Esophagus mucosa (tissue), 1 donor: ENCODE measurements at places on chromosomes 2 and 18. TPM values are rescaled to one million over a fixed set of nuclear protein-coding genes. Genes with fewer than 3 reads are reported as not detected.

- ATAC-seq, result no peak
Observed at GRCh38 chr2:166881177-166881576, 7.1 kb upstream of the XIRP2 start.

- ATAC-seq, result no peak
Observed at GRCh38 chr2:241854342-241855244, 4.1 kb downstream of the PDCD1 start.

GRCh38 chr2:137208431-137208891, 443.1 kb downstream of the THSD7B start:
- no peak for ATAC-seq

DNA sequence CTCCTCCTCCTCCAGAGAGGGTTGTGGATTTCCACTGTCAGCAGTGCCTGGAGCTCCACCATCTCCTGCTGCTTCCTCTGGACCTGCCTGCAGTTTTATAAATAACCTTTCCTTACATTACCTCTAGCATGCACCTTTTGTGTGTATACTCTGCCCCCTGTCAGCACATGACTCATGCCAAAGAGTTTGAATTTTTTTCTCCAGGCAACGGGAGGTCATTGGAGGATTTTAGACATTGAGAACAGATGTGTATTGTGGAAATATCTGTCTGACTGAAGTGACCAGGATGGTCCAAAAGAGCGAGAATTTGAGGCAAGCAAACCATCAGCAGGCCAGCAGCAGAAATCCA, 31.7 kb downstream of the IL37 start:
- no peak for ATAC-seq

GRCh38 chr2:204899983-204900382, 354.7 kb downstream of the PARD3B start:
- ATAC-seq, result no peak

The OXER1 gene
- total RNA-seq, result 0.40 TPM

The FAM237A gene
- total RNA-seq, result not detected

- ATAC-seq, result no peak
Observed at GRCh38 chr2:41736105-41736567, 311.7 kb upstream of the PKDCC start.

GRCh38 chr2:109345653-109346480, 216.9 kb downstream of the SH3RF3 start:
- no peak for ATAC-seq

- ATAC-seq, result peak; percentile 12
Observed at GRCh38 chr18:23282437-23282781, 147.1 kb downstream of the CABLES1 start.

GRCh38 chr18:43661570-43661969, 384.3 kb upstream of the SYT4 start:
- ATAC-seq, result peak; percentile 64

DNA sequence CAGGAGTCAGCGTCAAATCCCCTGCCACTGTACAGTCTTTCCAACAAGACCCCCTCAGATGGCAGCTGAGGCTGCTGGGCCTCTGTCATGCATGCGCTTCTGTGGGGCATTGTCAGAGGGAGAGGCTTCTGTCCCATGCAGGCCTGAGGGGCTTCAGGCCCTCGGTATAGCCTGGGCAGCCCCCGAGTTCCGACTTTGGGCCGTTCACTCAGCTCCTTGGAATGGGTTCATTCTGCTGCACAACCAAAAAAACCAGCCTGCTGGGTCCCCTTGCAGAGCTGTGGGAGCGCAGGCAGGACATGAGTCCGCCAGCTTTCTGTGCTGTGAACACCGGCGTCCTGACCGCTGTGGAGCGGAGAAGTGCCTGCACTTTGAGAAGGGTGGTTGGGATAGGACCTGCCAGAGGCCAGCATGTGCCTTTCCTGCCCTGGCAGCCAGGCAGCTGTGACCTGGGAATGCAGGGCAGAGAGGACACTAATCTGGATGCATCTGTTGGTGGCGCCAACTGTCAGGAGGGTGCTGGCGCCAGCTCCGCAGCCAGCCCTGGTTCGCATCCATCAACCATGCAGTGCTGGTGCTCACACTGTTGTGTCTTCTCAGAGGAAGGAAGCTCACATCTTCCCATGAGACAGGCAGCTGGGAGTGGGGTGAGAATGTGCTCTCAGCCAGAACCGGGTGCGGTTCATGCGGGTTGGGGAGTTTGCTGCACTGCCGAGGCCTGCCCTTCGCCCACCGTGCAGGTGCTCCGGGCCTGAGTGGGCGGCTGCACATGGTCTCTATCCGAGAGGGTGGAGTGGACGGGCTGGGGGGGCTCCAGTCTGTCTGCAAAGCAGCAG, 14.3 kb downstream of the ARHGEF4 start:
- peak; percentile 16 for ATAC-seq

The SATB2 gene
- 1.1 TPM for total RNA-seq

The CAB39 gene
- 50.8 TPM for total RNA-seq

- ATAC-seq, result no peak
Observed at GRCh38 chr2:174683392-174683759, 80.9 kb downstream of the CHRNA1 start.

GRCh38 chr18:11649839-11650238, 39.2 kb upstream of the GNAL start:
- ATAC-seq, result no peak

DNA sequence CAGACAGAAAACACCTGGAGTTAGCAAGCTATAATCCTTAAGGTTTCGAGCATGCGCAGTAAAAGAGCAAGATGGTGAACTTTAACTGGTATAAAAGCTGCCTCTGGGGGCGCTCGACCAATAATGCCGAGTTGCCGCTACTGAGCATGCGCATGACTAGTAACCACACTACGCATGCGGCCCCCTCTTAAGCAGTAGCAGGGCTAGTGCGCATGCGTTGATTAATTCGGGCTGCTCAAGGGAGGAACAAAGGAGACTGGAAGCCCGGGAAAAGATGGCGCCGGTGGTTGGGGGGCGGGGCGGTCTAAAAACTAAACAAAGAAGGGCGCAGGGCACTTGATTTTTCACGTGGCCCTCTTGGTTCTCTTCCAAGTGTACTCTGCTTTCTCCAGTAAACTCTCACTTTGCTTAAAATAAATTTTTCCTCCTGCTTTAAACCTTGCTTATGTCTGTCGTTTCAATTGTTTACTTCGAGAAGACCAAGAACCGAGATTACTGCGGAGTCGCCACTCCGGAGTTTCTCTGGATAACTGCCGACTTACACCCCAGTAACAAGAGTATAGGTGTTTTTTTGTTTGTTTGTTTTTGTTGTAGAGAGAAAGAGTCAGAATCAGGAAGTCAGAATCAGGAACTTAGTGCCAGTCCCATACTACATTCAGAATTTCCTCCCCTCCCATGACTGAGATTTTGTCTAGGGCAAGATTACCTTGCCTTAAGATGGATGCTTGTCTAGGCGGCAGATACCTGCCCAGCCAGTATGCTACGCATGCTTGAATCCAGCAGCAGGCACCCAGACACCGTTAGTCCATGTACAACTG, 5.8 kb downstream of the XRCC5 start:
- peak; percentile 98 for ATAC-seq

- no peak for ATAC-seq
Observed at GRCh38 chr2:64692401-64692800, 38.7 kb upstream of the SERTAD2 start.

- ATAC-seq, result no peak
Observed at GRCh38 chr2:221228214-221228769, 343.8 kb downstream of the EPHA4 start.

GRCh38 chr2:233800208-233800607, 22.1 kb downstream of the MROH2A start:
- ATAC-seq, result no peak

DNA sequence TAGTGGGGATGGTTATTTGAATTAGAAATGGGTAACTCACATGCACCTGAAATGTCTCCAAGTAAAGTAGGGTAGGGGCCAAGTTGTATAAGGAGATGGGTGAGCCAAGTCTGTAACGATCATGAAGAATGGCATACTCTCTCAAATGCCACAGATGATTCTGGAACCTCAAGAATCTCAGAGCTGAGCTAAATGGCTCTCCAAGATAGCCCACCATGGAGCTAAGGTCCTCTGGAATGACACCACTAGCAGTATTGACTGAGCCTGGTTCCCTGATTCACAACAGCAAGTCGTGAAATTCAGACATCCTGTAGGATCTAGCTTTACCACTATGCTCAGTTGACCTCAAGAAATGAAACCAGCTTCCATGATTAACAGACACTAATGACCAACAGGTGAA, 115.9 kb upstream of the EPAS1 start:
- ATAC-seq, result no peak

The DSG2 gene
- 22.4 TPM for total RNA-seq

The SPIRE1 gene
- total RNA-seq, result 15.6 TPM

DNA sequence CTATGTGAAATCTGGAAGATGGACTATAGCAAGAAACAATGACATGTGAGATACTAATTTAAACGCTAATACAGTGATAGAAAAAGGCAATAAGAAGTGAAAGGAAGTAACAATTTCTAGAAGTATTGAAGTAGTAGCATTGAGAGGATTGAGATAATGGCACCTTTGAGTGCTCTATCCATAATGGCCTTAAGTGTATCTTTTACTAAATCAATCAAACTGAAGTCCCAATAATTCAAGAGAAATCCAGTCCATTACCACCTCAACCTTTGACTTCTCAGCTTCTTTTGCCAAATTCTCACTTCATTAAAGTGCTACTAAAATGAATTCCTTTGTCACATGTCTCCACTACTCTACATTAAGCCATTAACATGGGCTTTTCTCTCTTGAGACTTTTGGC, 82.6 kb upstream of the KYNU start:
- no peak for ATAC-seq

The FBXO41 gene
- 0.92 TPM for total RNA-seq

DNA sequence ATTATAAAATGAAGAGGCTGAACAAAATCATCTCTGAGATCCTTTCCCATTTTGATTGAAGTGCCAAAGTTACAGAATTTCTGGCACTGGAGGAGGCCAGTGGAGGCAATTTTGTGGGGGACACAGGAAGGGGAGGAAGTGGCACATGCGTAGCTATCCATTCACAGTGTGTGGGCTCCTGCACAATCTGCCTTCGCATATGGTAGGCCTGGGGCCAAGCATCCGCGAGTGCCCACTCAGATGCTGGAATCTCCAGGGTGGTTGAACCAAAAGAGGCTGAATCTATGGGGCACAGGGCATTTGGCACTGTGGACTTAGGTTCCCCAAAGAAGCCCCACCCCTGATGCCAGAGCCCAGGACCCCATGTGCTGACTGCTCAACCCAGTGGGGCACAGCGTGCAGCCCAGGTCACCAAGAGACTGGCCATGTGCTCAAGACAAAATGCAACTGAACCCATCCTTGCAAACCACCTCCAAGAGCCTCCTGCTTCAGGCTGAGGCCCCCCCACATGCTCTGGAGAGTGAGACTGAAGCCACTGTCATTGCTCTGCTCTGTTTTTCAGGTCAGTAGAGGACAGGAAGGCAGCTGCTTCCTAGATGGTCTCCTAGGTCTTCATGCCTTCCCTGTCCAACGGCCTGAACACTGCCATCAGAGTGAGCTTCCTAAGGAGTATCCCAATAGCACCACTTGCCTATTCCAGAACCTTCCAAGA, 28.5 kb downstream of the ST8SIA5 start:
- no peak for ATAC-seq

The RMDN2 gene
- 3.2 TPM for total RNA-seq
